ENCODE measurements at places on chromosomes 1 and 21.

DNA sequence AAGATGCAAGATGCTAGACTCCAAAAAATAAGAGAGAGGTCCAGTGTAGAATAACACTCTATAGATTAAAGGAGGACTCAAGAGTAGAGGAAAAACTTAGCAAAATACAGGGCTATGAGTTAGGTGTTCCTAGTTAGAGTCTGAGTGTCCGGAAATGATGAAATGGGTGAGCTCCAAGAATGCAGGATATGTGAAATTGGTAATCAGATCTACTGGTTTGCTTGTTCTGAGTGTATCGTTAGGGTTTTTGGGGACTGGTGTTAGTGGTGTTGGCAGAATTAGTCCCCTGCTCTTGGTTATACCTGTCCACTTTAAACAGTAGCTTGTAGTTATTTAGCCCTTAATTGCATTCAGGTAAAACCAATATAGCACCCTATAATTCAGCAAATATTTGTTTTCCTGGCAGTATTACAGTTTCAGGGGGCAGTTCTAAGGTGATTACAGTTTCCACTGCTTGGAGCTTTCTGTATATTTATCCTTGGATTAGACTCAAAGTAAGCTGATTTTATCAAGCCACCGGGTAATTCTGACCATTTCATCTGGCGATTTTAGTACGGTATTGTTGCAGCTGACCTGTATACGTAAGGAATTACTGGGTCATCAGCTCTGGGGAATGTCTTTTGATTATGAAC is 332.7 kb downstream of the CHRM3 start:
- no peak for DNase-seq

GRCh38 chr1:97238816-97239215 is 517.2 kb downstream of the PTBP2 start:
- DNase-seq = no peak

DNA sequence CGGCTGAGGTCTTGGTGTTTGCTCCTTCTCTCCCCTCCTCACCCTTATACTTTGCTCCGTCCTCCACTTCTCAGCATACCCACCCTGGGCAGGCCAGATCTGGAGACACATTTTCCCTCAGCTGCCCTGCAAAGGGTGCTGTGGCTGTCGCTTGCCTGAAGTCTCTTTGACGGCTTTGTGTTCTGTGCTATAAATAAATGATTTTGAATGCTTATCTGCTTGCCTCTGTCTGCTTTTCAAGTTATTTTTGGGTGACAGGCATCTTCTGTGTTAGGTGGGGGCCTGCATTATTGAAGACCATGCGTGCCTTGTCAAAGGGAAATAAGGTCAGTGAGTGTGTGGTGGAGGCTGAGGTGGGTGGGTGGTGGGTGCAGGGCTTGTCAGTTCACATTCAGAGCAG is 66.9 kb upstream of the KCND3 start:
- DNase-seq = no peak

DNA sequence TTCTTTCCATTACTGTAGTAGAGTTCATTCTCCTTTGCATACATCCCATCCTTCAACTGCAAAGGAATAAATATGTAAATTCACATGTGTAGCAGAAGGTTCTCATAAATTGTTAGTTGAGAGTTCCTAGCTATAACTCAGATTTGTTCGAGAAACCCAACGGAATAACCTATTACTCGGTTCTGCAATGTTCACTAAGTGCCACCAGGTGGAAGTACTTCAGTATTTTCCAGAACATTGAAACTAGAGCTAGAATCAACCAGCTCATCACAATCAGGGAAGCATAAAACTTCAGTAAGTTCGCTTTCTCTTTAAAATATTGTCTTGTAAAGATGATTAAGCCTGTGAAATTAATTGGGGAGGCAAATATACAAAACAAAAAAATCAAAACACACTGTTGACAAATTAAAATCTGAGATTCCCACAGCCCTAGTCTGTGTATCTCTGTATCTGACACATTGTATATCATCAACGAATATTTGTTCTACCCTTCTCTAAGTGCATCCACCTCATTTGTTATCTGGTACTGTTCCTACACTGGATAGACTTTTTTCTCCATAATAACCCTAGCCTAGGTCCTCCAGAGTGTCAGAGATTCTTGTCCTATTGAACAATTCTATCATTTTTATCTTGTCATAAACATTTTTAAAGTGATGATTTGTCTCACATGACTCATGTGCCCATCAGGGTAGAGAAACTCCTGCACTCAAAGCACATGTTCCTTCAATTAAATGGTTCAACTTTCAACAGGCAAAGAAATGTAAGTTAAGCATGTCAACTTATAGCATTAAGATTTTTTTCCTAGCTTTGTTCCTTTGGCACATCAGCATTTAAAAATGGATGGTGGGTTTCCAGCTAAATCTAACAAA is 31.9 kb downstream of the MROH9 start:
- peak; percentile 1 for DNase-seq

DNA sequence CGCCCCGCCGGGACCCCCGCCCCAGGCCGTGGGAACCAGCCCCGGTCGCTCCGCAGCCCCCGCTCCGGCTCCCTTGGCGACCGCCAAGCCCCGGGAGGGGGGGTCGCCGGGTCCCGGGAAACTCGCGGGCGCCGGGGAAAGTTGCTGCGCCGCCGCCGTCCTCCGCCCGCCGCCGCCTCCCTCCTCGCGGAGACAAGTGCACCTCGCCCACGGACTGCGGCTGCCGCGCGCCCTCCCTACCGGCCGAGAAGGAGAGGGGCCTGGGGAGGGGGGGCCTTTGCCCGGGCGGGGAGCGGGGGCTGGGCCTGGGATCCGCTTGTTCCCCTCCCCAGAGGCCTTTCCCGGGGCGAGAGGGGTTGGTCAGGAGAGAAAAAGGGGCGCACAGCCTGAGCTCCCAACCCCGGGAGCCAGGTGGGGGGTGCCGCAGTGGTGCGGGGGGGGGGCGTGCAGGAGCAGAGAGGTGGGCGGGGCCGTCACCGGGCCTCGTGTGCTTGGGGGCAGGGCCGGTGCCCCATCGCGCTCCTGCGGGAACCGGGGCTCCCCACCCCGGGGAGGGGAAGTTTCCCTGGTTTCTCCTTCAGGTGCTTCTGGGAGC is 592 bp downstream of the AGRN start:
- no peak for DNase-seq

DNA sequence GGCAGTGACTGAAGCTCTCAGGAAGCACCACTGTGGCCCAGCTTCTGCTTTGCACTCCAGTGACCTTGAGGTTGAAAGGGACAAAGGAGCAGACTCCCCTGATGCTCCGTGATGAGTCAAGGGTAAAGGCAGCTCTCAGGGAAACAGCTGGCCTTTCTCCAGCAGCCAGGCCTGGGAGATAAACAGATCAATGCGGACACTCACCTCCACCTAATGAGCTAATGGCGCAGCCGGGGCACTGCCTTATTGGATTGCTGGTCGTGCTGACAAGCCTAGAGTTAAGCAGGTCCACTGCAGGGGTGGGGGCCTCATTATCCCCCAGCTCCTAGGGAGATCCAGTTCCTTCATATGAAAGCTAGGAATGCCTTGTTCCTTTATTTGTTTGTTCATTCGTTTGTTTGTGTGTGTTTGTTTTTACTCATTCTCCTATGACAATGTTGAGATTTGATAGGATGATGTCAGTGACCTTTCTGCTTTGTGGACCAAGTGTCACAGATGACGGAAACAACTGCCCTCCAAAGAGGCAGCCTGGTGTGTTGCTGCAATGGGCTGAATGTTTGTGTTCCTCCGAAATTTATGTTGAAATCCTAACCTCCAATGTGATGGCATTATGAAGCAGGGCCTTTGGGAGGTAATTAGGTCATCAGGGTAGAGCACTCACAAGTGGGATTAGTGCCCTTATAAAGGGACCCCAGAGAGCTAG is 141.4 kb upstream of the BEND5 start:
- DNase-seq = peak; percentile 61

- no peak for DNase-seq
Measured at GRCh38 chr1:31723828-31724359, 20.1 kb upstream of the COL16A1 start.

DNA sequence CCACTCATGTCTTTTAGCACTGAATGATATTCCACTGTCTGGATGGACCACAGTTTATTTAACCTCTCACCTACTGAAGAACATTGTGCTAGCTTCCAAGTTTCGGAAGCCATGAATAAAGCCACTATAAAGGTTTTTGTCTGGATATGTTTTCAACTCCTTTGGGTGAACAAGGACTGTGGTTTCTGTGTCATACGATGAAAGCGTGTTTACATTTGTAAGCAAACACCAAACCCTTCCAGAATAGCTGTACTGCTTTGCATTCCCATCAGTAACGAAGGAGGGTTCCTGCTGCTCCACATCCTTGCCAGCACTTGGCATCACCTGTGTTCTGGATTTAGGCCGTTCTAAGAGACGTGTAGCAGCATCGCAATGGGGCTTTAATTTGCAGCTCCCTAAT is 10.7 kb upstream of the ARHGEF16 start:
- no peak for DNase-seq

- DNase-seq = peak; percentile 38
Measured at GRCh38 chr1:62800825-62801306, 16.9 kb downstream of the ATG4C start.

GRCh38 chr1:223678841-223679240 is 13.3 kb upstream of the CAPN8 start:
- no peak for DNase-seq

DNA sequence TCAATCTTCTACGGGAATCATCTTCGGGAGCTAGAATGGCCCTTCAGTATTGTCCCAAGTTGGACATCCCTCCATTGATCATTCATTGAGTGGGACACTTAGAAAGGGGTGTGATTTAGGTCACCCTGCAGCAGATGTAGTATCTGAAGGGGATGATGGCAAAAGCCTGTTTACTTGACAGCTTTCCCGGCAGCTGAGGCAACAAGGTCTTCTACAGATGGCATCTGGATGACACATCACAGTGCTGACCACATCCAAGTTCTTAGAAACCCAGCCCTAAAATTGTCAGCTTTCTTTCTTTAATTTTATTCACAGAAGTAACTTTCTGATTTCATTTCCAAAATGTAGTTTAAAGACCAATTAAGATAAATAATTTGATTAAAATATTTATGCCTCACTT is 150.3 kb downstream of the AMY1C start:
- DNase-seq = no peak

DNA sequence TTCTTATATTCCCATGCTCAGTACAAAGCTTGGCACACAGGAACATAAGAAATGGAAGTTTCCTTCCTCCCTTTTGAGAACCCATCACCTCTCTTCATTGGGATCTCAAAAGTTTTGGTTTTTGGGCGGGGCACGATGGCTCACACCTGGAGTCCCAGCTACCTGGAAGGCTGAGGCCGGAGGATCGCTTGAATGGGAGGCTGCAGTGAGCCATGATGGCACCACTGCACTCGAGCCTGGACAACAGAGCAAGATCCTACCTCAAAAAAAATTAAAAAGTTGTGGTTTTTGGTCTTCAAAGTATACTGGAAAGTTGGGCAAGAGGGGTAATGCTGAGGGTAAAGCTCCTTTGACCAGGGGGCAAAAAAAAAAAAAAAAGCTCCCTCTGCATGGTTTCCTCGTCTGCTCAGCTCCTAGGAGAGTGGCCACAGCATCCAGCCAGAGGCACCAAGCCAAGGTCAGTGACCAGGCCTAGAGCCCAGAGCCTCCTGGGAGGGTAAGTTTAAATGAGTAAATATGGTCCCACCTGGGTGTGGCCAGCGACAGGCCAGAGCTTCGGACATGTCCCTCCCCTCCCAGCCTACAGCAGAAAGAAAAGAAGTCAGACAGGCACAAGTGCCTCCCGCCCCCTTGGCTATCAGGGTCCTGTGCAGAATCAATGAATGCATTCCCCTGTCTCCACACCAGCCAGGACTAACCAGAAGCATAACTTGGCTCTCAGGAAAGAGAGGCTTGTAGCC is 5.0 kb downstream of the MEF2D start:
- no peak for DNase-seq

- DNase-seq = no peak
Measured at GRCh38 chr1:158496374-158496773, 24.4 kb downstream of the OR10R2 start.

GRCh38 chr1:204299814-204300365 is 59.8 kb downstream of the PLEKHA6 start:
- DNase-seq = peak; percentile 91

GRCh38 chr1:66944330-66945274 is 19.8 kb downstream of the MIER1 start:
- DNase-seq = no peak

GRCh38 chr1:20078171-20078651 is 8.2 kb downstream of the PLA2G5 start:
- no peak for DNase-seq

- DNase-seq = no peak
Measured at GRCh38 chr1:204191456-204191855, 4.8 kb downstream of the KISS1 start.

DNA sequence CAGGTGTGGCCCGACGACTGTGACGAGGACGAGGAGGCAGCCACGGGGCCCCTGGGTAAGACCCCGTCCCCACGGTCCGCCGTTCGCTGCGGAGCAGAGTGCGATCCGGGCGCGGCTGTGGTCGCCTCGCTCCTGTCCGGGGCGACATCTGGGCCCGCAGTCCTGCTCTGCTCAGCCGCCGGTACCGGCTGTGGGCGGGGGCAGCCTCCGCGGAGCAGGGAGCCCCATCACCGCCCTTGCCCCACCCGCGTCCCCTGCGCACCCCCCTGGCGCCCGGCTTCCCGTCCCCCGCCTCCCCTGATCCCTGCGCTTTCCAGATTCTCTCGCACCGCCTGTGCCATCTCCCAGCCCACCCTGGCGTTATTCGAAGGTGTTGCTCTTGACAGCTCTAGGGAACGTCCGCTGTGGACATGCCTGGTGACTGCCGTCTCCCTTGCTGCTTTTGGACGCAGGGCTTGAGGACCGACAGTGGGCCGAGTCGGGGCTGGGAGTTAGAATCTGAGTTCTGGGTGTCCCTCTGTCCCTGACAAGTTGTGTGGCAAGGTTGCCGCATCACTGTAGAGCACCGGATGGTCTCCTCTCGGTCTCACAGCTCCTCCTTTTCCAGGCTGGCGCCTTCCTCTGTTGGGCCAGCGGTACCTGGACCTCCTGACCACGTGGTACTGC is 596 bp downstream of the TOR3A start:
- peak; percentile 45 for DNase-seq

DNA sequence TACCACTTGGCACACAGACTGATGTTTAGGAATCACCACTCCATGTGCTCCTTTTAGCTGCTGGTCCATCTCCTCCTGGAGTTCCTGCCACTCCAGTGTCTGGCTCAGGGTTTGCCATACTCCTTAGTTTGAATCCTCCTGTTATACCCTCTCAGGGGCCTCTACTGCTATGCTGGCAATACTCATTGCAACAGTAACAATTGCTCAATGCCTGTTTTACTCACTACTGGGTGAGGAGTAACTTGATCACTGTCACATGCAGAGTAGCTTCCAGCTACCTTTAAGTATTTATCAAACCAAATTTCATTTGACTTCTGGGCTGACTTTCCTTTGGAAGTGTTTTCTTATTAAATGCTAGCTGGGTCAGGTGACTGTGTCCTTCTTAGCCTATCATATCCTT is 107.2 kb upstream of the WLS start:
- no peak for DNase-seq

Measured in NCI-H524 (cell line).